Neural progenitor cell (in vitro differentiated cells): ENCODE measurements at places on chromosomes 2 and 18. TPM values are rescaled to one million over a fixed set of nuclear protein-coding genes. Genes with fewer than 3 reads are reported as not detected.

The SLC25A12 gene
- total RNA-seq: 1.4 and 2.3 TPM in 2 replicates

The NEU2 gene
- not detected in 2 replicates for total RNA-seq

The DCDC2C gene
- not detected in 2 replicates for total RNA-seq

The FAM124B gene
- 0.15 TPM in 1 of 2 replicates, not detected in the other for total RNA-seq

The KRTCAP3 gene
- total RNA-seq: 0.88 and 11.4 TPM in 2 replicates

The GDF7 gene
- total RNA-seq: not detected in 2 replicates
